ENCODE measurements at places on chromosomes 3 and 15. TPM values are rescaled to one million over a fixed set of nuclear protein-coding genes. Genes with fewer than 3 reads are reported as not detected.
A peak's percentile ranks its signal among the peaks of the same experiment; 100 is the strongest.

SLC12A1 gene
- total RNA-seq: not detected

PSTPIP1 gene
- total RNA-seq: 9.2 TPM

- no peak for DNase-seq
These were observed 9.5 kb downstream of the C3orf52 start for GRCh38 chr3:112095731-112096130.

GRCh38 chr3:108569336-108569735 lies 19.9 kb downstream of the CIP2A start:
- DNase-seq: no peak

GRCh38 chr3:169641167-169641566 lies 22.3 kb downstream of the MECOM start:
- DNase-seq: no peak

- no peak for DNase-seq
These were observed 59.1 kb upstream of the PSMD6 start for GRCh38 chr3:64082411-64082810.

- no peak for DNase-seq
These were observed 320.6 kb upstream of the RORA start for GRCh38 chr15:61549727-61550126.

GRCh38 chr15:75891895-75892294 lies 11.8 kb upstream of the FBXO22 start:
- DNase-seq: peak; percentile 48

Data from HepG2 (cell line).